ENCODE measurements at places on chromosomes 1 and 21.

GRCh38 chr1:8120693-8121260 lies 94.7 kb upstream of the ERRFI1 start:
- no peak for DNase-seq

- DNase-seq = no peak
Measured at GRCh38 chr1:94892604-94893254, 34.2 kb downstream of the CNN3 start.

- DNase-seq = no peak
Measured at GRCh38 chr1:101237229-101237837, 514 bp downstream of the S1PR1 start.

- no peak for DNase-seq
Measured at GRCh38 chr1:171252482-171252881, 4.2 kb downstream of the FMO1 start.

GRCh38 chr1:98420376-98421084 lies 241.0 kb upstream of the SNX7 start:
- DNase-seq = no peak

GRCh38 chr21:29332461-29333362 lies 34.0 kb downstream of the BACH1 start:
- peak; percentile 35 for DNase-seq

- no peak for DNase-seq
Measured at GRCh38 chr1:203320591-203321272, 15.4 kb downstream of the BTG2 start.

GRCh38 chr1:207067665-207068064 lies 14.6 kb downstream of the PFKFB2 start:
- DNase-seq = no peak

GRCh38 chr21:41666641-41667081 lies 100.2 kb downstream of the RIPK4 start:
- no peak for DNase-seq

DNA sequence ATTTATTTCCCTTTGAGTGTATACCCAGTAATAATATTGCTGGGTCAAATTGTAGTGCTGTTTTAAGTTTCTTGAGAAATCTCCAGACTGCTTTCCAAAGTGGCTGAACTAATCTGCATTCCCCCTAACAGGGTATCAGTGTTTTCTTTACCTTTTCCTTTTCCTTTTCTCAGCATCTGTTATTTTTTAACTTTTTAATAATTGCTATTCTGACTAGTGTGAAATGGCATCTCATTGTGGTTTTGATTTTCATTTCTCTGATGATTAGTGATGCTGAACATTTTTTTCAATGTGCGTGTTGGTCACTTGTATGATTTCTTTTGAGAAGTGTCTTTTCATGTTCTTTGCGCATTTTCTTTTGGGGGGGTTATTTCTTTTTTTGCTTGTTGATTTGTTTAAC lies 374.9 kb upstream of the BRINP3 start:
- no peak for DNase-seq

- DNase-seq = no peak
Measured at GRCh38 chr1:185376288-185376687, 59.2 kb upstream of the IVNS1ABP start.

- DNase-seq = no peak
Measured at GRCh38 chr1:78005755-78006154, 1.0 kb downstream of the DNAJB4 start.

DNA sequence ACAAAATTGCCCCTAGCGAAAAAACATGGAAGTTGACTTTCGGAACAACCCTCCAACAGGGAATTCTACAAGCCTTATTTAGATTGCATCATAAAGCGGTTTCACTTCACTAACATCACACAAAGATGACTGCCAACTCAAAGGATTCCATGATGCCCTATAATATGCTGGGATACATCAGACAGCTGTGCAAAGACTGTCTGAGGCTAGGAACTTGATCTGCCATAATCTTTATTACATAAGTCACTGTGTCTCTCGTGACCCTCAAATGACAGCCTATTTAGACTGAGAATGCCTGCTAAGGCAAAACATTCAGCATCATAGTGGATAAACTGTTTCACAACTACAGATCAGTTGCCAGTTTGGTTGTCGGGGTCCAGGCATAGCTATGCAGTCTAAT lies 23.8 kb downstream of the FH start:
- DNase-seq = no peak

GRCh38 chr1:209048941-209049669 lies 534.4 kb upstream of the CAMK1G start:
- DNase-seq = peak; percentile 24

DNA sequence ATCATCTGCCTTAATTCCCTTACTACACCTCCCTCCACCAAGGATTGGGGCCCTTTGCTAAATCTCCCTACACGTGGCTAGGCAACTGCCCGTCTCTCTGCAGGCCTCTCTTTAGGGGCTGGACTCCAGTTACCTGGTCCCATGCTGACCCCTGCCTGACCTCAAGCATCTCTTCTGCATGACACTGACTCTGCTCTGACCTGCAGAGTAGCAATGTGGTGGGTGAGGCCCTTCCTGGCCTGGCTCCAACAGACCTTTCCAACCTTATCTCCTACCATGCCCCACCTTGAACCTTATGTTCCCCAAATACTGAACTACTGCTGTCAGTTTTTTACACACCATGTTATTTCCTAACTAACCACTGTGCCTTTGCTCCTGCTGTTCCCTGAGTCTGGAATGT lies 45.9 kb upstream of the EPS15 start:
- DNase-seq = no peak

DNA sequence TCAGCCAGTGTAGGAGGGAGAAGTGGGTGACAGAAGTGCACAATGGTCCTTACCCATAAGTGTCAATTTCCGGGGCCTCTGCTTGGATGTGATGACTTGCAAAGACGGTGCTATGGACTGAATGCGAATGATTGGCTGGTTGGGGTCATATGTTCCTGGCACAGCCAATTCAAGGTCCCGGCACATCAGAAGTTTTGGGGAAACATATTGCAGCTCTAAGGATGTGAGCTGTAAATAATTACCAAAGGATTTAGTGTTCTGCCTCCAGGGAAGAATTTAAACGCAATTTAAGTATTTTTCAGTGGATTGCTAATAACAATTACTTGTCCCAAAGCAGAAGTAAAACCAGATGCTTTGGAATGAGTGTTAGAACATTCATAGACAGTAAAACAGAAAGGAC lies 26.9 kb upstream of the EXOSC10 start:
- DNase-seq = no peak

GRCh38 chr1:59204001-59204400 lies 92.9 kb upstream of the FGGY start:
- DNase-seq = no peak

DNA sequence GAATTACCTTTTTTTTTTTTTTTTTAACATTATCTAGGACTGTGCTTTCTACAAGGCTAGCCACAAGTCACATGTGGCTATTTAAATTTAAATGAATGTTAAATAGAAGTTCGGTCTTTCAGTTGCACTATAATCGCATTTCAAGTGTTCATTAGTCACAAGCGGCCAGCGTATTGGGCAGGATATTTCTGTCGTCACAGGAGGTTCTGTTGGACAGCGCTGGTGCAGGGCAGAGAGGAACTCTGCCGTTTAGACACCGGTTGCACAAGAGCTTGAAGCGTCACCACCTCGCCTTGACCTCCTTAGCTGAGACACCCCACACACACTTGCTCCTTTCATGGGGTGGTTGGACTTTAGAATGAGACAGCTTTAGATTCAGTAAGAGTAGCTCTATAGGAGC lies 64.1 kb downstream of the BACE2 start:
- DNase-seq = no peak

- no peak for DNase-seq
Measured at GRCh38 chr1:41876576-41877445, 41.9 kb downstream of the HIVEP3 start.

DNA sequence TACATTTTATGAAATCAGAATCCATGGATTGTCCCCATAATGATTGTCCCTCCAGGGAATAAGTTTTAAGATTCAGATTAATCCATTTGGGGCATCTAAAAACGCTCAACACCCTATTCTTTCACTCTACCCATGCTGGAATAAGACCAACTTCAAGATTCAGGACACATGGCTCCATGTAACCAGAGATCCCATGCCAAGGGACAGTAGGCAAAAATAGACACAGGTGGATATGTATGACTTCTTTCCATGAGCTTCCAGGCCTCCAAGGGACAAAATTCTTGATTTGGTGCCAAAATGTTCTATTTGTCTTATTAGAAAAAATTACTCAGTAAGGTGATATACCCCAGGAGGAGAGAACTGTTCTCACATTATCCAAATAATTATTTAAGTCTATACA lies 178.8 kb downstream of the NRIP1 start:
- DNase-seq = no peak

DNA sequence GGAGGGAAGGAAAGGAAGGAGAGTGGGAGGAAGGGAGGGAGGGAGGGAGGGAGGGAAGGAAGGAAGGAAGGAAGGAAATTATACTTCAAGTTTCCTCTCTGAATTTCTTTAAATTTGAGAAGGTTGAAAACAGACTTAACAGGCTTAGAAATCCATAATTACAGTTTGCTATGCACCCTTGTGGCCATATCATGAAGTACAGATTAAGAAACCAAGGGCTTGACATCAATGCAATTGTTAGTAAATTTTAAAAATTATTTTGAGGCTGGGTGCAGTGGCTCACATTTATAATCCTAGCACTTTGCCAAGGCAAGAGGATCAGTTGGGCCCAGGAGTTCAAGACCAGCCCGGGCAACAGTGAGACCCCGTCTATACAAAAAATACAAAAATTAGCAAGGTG lies 14.4 kb downstream of the ANP32E start:
- no peak for DNase-seq

DNA sequence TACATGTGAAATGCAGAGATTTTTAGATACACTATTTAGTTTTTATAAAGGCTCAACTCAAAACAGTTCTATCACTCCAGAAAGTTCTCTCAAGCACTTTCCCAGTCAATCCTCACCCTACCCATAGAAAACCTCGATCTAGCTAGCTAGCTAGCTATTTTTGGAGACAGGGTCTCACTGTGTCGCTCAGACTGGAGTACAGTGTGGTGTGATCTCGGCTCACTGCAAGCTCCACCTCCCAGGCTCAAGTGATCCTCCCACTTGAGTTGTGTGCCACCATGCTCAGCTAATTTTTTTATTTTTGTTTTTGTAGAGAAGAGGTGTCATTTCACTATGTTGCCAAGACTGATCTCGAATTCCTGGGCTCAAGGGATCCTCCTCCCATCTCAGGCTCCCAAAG lies 236.9 kb downstream of the RERE start:
- no peak for DNase-seq

DNA sequence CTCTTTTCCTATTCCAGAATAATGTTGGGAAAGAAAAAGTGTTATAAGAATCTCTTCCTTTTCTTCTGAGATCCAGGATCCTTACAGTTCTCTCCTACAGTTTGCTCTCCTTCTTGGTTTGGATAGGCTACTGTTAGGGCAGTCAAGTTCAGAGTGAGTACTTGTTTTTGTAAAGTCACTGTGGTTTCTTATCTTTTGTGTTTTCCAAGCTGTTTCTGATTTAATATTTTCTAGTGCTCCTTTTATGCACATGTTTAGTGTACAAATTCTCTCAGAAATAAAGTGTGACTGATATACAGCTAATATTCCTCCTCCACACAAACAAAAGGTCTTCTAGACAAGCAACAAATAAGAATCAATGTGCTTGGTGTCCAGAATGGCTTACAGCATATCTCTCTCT lies 107.7 kb downstream of the BACH1 start:
- no peak for DNase-seq

GRCh38 chr1:24303600-24303999 lies 15.6 kb upstream of the GRHL3 start:
- DNase-seq = no peak

- no peak for DNase-seq
Measured at GRCh38 chr1:54681358-54681757, 34.3 kb upstream of the TTC4 start.

GRCh38 chr1:35932158-35932636 lies 1.3 kb downstream of the AGO3 start:
- no peak for DNase-seq

DNA sequence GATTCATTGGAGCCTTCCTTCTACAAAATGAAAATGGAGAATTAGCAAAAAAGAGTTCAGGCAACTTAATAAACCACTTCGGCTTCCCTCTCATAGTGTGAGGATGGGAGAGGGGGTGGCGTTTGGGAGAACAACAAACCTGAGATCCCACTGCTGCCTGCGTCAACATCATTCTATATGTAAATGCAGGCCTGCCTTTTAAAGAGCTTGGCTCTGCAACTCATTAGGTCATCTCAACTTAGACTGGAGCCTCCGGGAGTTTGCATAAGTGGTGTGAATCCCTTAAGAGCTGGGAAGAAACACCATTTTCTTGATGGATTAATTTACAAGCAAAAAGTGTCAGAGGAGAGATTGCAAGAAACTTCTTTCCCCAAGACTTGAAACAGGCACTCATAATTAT lies 127.6 kb upstream of the DAB1 start:
- DNase-seq = no peak

- no peak for DNase-seq
Measured at GRCh38 chr1:18139198-18139981, 31.8 kb downstream of the IGSF21 start.

- no peak for DNase-seq
Measured at GRCh38 chr1:22870201-22870871, 102.3 kb downstream of the LACTBL1 start.

GRCh38 chr1:11918799-11919519 lies 7.3 kb downstream of the KIAA2013 start:
- DNase-seq = peak; percentile 59

- DNase-seq = no peak
Measured at GRCh38 chr21:25580912-25581260, 26.4 kb downstream of the MRPL39 start.

DNA sequence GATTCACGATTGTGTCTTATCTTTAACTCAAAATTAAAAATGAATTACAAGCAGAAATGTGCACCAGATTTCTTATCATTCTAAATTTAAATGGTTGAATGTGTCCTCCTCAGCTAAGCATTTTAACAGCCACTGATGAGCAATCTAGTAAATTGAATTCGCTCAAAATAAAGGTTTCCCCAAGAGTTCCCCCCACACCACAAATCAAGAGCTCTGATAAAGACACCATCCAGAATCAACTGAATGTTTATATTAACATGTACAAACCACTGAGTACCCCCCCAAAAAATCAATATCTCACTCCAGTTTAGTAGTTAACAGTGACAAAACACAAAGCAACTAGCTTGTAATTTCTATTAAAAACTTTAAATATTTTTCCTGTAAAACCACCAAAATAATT lies 1.9 kb downstream of the GPBP1L1 start:
- no peak for DNase-seq

GRCh38 chr1:243693800-243694199 lies 156.2 kb downstream of the AKT3 start:
- DNase-seq = no peak

- no peak for DNase-seq
Measured at GRCh38 chr1:200147094-200147493, 119.6 kb downstream of the NR5A2 start.

DNA sequence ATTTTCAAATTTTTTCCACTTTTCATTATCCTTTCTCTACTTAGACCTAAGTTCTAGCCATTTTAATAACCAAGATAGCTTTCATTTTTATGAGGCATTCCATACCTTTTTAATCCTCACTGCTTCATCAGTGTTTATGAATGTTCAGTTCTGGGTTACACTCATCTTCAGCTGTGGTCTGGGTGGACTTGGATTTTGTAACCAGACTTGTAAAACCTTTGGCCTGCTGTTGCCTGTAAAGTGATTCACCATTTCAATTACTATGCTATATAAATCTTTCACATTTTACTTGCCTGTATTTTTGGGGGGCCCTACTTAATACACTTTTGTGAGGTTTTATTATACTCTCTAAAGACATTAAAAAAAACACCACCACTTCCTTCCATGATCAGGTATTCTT lies 46.2 kb downstream of the USP25 start:
- peak; percentile 23 for DNase-seq

GRCh38 chr21:16476056-16476825 lies 746.5 kb downstream of the USP25 start:
- DNase-seq = no peak

All from H54 (cell line).